ENCODE measurements at places on chromosomes 16 and 17. TPM values are rescaled to one million over a fixed set of nuclear protein-coding genes. Genes with fewer than 3 reads are reported as not detected.
A peak's percentile ranks its signal among the peaks of the same experiment; 100 is the strongest.

The PRSS8 gene
- 17.6 TPM for total RNA-seq

- peak; percentile 61 for DNase-seq
Measured at GRCh38 chr16:30958175-30959079, 873 bp downstream of the SETD1A start.

- DNase-seq = no peak
Measured at GRCh38 chr17:68326681-68327080, 35.4 kb downstream of the ARSG start.

- DNase-seq = peak; percentile 97
Measured at GRCh38 chr17:46266656-46267544, 28.0 kb upstream of the LRRC37A start.

The IKZF3 gene
- total RNA-seq = 0.51 TPM

The TEX19 gene
- total RNA-seq = not detected

DNA sequence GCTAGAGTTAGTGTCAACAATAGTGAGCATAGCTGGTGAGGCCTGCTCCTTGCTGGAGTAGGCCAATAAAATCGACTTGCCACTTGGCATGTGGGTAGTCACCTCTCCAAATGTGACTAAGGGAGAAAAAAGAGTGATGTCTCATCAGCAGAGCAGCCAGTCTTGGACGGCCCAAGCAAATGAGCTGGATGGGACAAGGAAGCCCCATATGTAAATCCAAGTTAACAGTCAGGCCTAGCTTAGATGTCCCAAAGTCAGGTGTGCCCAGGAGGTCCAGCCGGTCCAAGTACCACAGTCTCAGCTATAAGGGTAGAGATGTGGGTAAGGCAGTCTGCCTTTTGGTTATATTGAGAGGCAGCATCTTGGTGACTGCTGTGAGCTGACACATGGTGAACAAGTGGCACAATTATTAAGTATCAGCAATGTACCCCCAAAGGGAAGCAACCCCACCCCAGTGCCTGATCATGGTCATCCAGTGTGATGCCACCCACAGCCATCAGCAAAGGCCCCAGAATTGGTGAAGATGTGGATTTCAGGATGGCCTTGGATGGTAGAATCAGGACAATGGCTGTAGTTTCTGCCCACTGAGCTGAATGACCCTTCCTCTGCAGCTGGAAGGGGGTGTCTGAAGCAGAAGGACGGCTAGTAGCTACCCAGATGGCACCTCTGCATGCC lies 83.4 kb downstream of the TNFRSF13B start:
- no peak for DNase-seq

DNA sequence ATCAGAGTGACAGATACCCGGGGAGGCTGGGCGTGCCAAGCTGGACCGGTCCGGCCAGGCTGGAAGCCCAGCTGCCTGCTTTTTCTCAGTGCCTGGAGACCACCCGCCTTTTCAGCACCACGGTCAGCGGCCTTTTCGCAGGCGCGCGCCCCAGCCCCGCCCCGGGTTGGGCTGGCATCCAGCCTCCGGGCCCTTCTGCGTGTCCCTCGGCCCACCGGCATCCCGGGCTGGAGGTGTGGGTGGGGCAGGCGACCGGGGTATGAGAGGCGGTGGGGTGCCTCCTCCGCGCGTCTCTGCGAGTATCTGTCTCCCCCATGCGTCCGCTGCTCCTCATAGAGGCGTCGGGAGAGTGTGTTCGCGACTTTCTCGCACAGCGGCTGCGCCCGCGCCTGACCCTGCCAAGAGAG lies 102.5 kb downstream of the MRM1 start:
- peak; percentile 83 for DNase-seq

DNA sequence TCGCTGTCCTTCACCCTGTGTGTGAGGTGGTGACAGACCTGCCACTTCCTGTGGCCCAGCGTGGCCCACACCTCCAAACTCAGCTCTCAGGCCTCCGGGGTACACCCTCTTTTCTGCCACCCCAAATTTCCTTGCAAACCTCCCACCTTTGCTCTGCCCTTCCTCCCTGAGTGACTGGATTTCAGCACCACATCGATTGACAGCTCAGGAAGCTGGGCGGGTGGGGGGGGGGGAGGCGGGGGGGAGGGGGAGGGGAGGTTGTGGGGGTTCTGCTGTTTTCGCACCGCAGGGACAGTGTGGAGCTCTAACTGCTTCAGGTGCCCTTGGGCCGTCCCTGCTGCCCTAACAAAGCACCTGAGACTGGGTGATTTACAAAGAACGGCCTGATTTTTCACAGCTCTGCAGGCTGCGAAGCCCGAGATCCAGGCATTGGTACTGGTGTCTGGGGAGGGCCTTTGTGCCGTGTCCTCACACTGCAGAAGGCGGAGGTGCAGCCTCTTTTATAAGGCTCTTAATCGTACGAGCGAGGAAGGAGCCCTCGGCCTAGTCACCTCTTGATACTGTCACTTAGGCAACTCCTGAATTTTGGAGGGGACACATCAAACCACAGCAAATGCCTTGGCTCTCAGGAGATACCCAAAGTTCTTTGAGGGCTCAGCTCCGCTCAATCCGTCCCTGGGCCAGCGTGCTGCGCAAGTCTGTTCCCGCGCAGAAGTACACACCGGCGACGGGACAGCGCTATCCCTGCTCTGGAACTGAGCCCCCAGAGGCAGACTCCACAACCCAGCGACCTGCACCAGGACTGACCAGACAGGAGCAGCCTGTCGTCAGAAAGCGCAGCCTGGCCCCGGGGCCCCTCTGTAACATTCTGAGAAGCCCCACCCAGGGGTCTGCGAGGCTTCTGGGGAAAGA lies 3.6 kb downstream of the NDUFAF8 start:
- DNase-seq = no peak

DNA sequence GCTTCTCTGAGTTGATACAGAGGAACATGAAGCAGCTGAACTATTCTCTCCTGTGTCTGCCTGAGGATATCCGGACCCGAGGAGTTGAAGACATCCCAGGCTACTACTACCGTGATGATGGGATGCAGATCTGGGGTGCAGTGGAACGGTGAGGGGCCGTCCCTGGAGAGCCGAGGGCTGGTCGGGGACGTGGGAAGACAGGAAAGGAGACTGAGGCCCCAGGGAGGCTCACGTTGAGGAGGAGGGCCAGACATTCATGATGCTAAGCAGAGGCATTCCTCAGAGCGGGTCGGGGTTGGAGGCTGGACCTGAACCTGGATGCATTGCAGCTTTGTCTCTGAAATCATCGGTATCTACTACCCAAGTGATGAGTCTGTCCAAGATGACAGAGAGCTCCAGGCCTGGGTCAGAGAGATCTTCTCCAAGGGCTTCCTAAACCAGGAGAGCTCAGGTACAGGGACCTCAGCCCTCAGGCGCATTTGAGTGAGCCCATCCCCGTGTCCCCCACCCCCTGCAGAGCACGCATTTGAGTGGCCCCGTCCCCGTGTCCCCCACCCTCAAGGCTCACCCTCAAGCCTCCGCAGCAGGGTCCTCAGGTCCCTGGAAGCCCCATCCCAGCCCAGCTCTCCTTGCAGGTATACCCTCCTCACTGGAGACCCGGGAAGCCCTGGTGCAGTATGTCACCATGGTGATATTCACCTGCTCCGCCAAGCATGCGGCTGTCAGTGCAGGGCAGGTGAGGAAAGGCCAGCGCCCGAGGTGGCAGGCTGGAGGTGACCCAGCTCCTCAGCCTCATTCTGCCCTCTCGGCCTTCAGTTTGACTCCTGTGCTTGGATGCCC lies 8.3 kb downstream of the ALOX15B start:
- DNase-seq = no peak

DNA sequence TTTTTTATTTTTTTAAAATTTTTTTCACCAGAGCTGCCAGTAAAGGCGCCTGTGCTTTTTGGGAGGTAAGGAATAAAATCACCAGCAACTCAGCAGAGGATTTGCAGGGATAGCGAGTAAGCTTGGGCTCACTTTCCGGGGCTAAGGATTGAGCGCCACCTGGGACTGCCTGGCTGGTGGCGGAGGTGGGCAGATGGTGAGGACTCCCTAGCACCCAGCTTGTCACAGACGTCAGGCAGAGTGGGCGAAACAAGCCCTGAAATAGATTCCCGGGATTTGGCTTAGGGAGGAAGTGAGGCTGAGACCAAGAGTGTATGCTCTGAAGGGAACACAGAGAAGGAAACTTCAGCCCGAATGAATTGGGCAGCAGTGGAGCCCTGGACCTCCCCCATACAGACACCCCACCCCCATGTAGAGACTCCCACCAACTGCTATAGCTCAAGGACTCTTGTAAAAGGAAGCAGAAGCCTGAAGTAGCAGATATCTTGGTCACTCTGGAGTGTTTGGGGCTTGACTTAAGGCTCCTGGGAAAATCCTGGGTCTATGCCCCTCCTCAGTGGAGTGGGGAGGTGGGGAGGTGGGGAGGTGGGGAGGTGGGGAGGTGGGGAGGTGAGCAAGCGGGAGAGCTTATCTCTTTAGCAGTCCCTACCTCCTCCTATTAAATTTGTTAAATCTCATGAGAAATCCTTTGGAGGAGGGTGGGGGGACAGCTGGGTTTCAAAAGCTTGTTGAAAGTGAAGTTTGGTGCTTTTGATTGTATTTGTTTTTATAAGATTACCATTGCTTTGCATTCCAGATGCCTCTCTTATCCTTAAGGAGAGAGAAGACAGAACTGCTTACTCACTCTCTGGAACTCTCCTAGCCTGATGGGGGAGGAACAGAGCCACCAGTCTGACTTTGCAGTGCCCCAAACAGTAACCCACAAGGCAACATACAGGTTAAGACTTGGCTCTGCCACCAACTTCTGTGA lies 8.2 kb downstream of the ARL4D start:
- no peak for DNase-seq

DNA sequence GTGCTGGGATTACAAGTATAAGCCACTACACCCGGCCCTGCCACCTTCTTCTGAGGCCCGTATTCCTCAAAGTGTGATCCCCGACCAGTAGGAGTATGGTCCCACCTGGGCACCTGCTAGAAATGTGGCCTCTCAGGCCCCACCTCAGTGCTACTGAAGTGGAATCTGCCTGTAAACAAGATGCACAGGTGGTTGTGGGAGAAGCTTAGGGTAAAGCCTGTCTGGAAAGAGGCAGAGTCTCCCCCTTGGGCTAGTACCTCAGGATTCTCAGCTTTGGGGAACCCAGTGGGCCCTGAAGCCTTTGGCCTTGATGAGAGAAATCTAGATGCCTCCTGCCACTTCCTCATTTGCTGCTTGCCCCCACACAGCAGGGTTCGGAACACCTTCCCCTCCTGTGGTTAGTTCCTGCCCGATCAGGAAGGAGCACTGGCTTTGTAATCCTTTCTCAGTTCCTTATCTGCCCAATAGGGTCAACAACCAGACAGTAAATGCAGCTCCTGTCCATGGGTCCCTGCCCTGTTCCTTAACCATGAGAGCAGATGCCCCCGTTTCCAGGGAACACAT lies 25.2 kb downstream of the TK2 start:
- no peak for DNase-seq
